ENCODE measurements at places on chromosomes 12 and 14.

DNA sequence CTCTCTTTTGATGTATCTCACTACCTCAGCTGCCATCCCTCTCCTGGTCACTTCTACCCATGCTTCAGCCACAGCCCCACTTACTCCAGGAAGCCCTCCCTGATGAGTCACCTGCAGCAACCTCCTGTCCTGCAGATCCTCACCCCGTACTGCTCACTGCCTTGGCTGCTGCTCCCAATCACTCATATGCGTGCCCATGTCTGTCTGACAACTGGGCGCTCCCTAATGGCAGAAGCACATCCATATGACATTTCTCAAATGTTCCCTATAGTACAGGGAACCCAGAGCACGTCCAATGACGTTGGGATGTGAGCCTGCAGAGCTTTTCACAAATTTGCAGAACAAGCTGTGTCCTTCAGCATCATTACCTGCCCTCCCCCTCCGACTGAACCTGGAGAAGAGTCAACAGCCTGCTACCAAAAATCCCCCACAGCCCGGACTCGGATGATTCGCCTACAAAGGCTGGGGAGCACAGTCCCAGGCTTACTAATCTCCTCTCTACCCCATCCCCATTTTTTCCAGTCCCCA, 90.0 kb downstream of the SINHCAF start:
- DNase-seq, result no peak

- no peak for DNase-seq
These were observed 6.5 kb upstream of the CPM start for GRCh38 chr12:68939505-68939904.

DNA sequence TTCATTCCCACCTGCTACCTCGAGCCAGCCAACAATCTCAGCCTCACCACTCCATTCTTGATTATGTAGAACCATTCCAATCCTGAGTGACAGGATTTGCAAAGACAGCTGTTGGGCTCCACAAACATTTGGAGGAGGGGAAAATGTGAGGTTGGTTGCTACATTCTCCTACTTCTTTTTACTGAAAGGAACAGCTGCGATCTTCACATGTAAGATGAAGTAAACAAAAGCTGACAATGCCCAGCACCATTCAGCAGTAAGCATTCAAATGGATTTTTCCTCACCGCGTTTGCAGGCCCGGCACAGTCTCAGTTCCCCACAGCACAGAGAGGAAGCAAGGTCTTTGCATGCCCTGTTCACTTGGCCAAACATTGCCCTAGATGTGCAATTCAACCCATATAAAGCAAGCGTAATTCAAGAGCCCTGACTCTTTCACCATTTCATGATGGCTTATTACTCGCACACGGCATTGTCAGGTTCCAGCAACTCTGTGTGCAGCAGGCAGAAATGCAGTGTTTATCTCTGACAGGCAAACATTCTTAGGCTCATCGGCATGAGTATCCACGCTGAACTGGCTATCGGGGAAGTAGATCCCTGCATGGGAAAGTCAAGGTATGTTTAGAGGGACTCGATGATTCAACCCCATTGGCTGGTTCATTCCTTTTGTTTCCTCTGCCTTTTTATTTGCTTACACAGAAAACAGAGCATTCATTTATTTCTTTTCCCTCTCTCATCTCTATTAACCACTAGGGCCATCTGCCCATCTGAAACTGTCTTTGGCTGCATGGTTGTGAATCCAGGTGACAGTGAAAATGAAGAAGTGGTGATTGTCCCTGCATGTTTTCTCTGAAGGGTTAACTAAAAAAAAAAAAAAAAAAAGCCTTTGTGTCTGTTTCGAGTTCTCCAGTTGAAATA, 236.1 kb upstream of the PLEKHG7 start:
- DNase-seq, result no peak

DNA sequence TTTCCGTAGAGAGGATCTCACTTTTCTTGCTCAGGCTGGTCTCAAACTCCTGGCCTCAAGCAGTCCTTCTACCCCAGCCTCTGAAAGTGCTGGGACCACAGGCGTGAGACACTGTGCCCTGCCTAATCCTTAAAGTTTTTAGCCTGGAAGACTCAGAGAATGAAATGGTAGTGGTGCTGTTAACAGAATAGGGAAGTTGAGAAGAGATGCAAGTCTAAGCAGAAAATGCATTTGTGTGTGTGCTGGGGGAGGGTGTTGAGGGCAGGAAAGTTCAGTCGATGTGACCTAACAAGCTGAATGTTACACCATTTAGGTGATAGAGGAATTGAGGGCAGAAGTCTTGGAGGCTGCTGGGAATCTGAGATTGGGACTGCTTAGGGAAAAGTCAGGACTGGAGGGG, 6.9 kb upstream of the TUBA1A start:
- DNase-seq, result no peak

GRCh38 chr14:82710267-82710841, 1176.7 kb upstream of the SEL1L start:
- peak; percentile 25 for DNase-seq

DNA sequence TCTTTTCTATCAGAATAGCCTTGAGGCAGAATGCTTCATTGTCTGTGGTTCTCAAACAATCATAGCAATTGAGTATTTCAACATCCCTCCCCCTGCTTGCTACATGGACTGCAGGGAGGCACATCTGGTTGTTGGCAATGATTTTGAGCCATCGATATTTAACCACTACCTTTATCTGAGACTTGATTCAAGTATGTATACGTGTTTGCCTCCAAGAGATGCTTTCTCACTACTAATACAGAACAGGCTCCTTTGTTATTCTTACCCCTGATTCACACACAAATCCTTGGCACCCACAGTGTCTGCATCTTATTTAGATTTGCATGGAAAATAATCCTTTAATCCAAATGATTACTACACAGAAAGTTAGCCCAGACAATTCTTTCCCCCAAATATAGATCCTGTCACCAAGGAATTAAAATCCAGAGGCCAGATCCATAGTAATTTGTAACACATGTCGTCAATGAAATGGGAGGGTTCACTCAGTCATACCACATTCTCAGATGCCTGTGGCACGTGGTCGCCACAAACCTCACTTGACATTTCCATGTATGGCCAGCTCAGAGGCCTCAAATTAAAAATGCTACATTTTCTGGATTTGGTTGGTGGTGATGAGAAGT, 199.3 kb downstream of the ITPR2 start:
- no peak for DNase-seq

GRCh38 chr14:31194661-31195060, 12.9 kb downstream of the HECTD1 start:
- DNase-seq, result no peak

- DNase-seq, result no peak
These were observed 1.1 kb upstream of the PGF start for GRCh38 chr14:74956280-74957072.

DNA sequence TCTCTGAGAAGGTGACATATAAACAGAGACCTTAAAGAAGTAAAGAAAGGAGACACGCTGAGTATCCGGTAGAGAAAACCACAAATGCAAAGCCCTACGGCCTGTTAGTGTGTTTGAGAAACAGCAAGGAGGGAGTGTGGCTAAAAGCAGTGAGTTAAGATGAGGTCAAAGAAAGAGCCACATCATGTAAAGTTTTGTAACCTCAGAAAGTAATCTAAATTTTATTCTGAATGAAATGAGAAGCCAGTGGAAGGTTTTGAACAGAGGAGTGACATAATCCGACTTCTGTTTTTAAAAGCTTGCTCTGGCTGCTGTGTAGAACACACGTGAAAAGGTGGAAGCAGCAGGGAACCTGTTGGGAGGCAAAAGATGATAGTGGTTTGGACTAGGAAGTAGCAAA, 32.6 kb downstream of the PPP2R5E start:
- DNase-seq, result no peak

GRCh38 chr12:85509857-85510256, 229.8 kb downstream of the ALX1 start:
- no peak for DNase-seq

- no peak for DNase-seq
These were observed 1.4 kb downstream of the SLC25A29 start for GRCh38 chr14:100304825-100305323.

- no peak for DNase-seq
These were observed 94.6 kb upstream of the MUCL1 start for GRCh38 chr12:54759751-54760150.

DNA sequence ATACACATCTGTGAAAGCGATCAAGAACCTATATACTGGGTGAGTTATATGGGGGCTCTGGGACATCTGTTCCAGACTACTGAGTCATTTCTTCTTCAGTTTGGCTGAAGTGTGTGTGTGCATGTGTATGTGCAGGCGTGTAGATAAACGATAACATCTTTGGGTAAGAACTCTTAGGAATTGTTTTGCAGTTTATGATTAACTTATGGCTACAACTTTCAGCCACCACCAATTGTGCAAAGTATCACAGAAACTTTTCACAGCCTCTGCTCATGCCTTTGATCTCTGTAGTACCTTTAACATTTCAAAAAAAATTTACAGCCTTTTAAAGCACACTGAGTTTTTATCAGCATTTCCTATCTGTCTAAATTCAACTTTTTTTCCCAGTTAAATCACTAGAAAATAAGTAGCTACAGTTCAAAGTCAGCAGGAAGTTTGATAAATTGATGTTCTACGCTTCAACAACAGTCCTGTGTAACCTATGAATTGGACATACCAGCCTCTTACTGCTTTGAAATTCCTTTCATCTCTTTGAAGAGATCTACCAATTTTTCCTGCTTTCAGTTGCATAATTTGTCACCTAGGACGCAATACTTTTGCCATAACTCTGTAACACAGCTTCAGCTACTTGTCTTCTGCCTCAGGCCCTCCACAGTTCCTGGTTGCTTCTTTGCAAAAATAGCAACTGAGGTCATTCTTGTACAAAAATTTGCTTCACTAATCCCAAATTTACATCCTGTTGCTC, 43.0 kb downstream of the PPM1H start:
- DNase-seq, result no peak

GRCh38 chr12:857611-858010, 91.9 kb downstream of the RAD52 start:
- no peak for DNase-seq

DNA sequence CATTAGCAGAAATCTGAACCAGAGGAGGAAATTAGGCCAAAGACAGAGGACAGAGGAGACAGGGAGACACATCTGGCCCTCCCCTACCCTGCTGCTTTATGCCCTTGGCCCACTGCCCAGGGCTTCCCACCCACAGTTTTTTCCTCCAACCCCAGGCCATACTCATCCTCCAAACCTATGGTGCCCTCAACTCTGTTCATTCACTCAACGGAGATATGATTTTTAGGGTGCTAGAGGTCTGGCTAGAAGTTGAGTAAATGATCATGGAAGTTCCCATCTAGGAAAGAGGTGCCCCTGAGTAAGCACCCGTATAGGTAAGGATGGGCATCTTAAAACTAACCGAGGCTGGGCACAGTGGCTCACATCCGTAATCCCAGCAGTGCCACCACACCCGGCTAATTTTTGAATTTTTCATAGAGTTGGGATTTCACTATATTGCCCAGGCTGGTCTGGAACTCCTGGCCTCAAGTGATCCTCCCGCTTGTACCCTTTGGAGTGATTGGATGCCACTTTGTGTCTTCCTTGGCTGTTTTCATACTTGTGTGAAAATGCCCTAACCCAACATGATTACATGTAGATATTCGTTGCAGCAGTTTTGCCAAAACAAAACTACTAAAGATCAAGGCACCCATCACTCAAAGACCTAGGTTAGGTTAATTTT, 4.4 kb downstream of the KRT18 start:
- no peak for DNase-seq

- DNase-seq, result no peak
These were observed 38.4 kb upstream of the SELPLG start for GRCh38 chr12:108672054-108672453.

DNA sequence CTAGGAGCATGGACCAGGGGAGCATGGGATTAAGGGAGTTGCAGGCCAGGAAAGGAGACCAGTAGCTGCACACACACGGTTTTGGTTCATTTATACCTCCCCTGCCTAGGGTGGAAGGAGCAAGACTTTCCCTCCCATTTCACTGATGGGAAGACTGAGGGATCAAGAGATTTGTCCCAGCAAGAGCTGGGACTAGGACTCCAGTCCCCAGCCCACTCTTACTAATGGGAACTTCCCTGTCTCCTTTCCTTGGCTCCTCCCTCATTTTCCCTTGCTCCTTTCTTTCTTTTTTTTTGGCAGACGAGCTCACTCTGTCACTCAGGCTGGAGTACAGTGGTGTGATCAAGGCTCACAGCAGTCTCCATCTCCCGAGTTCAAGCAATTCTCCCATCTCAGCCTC, 13.0 kb downstream of the SCNN1A start:
- no peak for DNase-seq
